ENCODE measurements at places on chromosomes 4 and X. TPM values are rescaled to one million over a fixed set of nuclear protein-coding genes. Genes with fewer than 3 reads are reported as not detected.

DNA sequence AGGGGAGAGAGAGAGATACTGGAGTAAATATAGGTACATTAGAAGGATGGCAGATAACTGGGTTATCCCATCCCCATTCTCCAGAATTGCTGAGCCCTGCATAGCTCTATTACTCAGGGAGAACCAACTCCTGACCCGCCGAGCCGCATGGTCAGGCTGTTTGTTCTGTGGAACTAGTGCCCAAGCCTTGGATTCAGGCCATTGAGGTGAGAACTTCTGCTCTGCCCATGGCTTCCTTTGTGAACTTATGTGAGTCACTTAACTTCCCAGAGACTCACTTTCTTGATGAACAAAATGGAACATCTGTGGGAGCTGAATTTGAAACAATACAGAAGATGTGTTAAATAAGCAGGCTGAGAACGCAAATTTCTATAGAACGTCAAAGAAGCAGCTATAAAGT is 54.2 kb downstream of the SPATA18 start:
- H3K36me3 ChIP-seq = no peaks in the 10 kb centered on the region
- DNase-seq = no peak

DNA sequence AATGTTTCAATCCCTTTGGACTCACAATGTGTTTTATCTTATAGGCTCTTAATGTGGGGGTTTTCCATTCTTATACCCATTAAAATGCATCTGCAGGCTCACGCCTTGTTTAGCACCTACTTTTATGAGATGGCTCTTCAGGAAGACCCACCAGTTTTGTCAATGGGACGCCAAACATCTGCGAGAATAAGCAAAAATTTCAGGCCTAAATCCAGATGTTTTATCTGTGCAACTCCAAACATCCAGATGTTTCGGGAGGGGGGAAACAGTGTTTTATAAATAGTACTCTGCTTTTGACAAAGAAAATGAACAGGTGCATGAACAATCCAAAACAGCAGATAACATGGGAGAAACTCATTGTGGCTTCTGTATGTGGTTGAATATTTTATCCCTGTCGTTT is 342.8 kb downstream of the DHX15 start:
- H3K4me3 ChIP-seq = no peak overlapping the region
- no peaks in the 10 kb centered on the region for H3K36me3 ChIP-seq
- DNase-seq = no peak
- H3K4me1 ChIP-seq = no peaks in the 10 kb centered on the region
- no peaks in the 10 kb centered on the region for H3K27me3 ChIP-seq
- no peak overlapping the region for H3K27ac ChIP-seq

DNA sequence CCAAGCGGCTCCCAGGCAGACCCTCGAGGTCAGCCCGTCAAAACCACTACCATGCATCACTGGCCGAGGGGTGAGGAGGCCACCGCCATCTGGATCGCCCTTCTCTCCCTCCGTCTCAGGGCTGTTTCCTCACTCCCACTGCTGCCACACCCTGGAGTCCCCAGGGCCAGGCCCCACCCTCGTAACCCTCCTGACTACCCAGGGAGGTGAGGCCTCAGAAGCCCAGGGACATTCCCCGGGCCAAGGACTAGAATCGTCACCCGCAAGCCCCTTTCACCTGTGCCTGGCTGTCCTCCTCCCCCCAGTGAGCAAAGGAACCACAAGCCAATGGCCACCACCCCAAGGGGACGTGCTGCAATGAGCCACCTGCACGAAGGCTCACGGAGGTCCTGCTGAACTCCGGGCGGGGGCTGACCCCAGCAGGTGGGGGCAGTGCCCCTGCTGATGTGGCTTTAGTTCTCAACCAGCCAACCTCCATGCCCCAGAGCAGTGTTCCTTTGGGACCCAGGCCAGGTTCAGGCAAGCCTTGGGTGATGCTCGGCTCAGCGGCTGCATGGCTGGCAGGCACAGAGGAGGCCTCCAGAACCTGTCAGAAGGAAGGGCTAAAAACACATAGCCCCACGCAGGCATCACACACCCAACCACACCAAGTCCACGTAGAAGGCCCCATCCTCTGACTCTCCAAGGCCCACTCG is 23.8 kb downstream of the PPP2R2C start:
- H3K4me1 ChIP-seq = no peaks in the 10 kb centered on the region
- H3K36me3 ChIP-seq = no peaks in the 10 kb centered on the region
- H3K4me3 ChIP-seq = no peak overlapping the region
- no peaks in the 10 kb centered on the region for H3K27me3 ChIP-seq
- H3K27ac ChIP-seq = no peak overlapping the region

- no peak overlapping the region for H3K27ac ChIP-seq
- no peak for DNase-seq
- no peaks in the 10 kb centered on the region for H3K27me3 ChIP-seq
These were observed 219.4 kb downstream of the EPHA5 start for GRCh38 chr4:65450899-65451298.

DNA sequence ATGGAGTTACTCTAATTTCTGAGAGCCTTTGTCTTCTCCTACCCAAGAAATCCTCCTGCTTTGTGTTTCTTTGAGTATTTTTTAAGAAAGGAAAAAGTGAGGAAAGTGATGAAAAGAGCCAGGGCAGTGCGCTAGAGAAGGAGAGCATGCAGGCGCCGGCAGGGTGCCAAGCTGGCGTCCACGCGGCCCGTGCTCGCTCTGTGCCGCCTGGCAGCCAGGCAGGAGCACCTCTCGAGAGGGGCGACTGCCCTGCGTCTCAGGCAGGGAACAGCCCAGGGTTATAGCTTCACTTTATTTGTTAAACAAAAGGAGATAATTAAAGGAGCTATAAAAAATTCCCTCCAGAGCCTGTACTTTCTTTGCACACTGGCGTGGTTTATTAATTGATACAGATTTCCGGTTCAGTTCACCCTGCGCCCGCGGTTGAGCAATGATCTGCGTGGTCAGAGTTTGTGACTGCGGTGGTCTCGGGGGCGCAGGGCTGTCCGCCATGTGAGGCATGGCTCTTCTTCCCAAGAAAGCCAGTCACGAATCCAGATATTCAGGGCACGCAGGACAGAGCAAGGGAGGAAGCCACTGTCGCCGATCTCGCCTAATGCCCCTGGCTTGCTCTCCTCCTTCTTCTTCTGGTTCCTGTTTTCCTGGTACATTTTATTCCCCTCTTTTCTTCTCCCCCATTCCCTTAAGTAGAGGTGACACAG is 110.8 kb upstream of the PAQR3 start:
- DNase-seq = no peak
- no peak overlapping the region for H3K27ac ChIP-seq
- no peak overlapping the region for H3K4me3 ChIP-seq
- no peaks in the 10 kb centered on the region for H3K36me3 ChIP-seq

GRCh38 chr4:112026058-112026457 is 119.2 kb upstream of the FAM241A start:
- no peaks in the 10 kb centered on the region for H3K36me3 ChIP-seq
- peaks cover 5% of the 10 kb centered on the region for H3K27me3 ChIP-seq
- no peaks in the 10 kb centered on the region for H3K4me1 ChIP-seq
- H3K4me3 ChIP-seq = no peak overlapping the region
- H3K27ac ChIP-seq = no peak overlapping the region
- no peak for DNase-seq

GRCh38 chr4:182169987-182170386 is 73.2 kb upstream of the TENM3 start:
- DNase-seq = no peak
- no peaks in the 10 kb centered on the region for H3K27me3 ChIP-seq
- H3K27ac ChIP-seq = no peak overlapping the region
- H3K36me3 ChIP-seq = no peaks in the 10 kb centered on the region
- H3K4me3 ChIP-seq = no peak overlapping the region
- H3K4me1 ChIP-seq = no peaks in the 10 kb centered on the region

- H3K27ac ChIP-seq = no peak overlapping the region
- H3K4me3 ChIP-seq = no peak overlapping the region
- no peaks in the 10 kb centered on the region for H3K4me1 ChIP-seq
These were observed 163.4 kb downstream of the BANK1 start for GRCh38 chr4:101953949-101954348.

GRCh38 chr4:85268961-85269360 is 206.0 kb upstream of the ARHGAP24 start:
- H3K4me1 ChIP-seq = no peaks in the 10 kb centered on the region
- H3K4me3 ChIP-seq = no peak overlapping the region
- H3K27ac ChIP-seq = no peak overlapping the region
- no peaks in the 10 kb centered on the region for H3K27me3 ChIP-seq

DNA sequence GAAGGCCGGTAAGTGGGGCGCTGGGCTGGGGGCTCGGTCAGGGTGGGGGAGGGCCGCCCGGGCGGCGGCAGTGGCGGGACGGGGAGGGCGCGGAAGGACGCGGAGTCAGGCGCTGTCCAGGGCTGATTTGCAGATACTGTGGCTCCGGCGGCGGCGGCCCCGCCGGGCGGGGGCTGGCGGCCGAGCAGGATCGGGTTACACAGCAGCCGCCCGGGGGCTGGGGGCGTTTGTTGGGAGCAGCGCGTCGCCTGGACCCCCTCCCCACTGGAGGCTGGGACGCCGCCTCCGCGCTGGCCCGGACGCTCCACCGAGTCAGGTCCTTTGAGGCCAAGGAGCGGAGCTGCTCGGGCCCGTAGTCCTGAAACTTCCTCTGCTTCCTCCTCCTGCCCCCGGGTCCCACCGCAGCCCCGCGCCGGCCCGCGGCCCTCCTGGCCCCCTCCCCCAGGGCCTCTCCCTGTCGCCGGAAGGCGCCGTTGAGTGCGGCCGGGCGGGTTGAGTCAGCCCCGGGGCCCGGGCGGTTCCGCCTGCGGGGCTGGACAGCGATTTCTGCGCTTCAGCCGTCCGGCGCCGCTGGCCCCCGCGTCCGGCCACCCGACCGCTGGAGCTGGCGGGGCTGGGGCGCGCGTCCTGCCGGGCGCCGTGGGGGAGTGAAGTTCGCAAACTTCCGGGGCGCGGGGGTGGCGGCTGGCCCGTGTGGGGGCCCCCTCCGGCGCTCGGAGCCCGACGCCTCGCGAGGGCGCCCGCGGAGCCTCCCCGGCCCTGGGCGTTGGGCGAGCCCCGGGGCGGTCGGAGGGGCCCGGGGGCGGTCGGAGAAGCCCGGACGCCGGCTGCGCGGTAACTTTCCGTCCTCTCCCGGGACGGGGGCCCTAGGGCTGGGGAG is 746 bp downstream of the REST start:
- H3K27me3 ChIP-seq = no peaks in the 10 kb centered on the region
- H3K4me1 ChIP-seq = peaks cover 26% of the 10 kb centered on the region
- H3K4me3 ChIP-seq = peak overlapping the region; percentile 91
- peak overlapping the region; percentile 92 for H3K27ac ChIP-seq

DNA sequence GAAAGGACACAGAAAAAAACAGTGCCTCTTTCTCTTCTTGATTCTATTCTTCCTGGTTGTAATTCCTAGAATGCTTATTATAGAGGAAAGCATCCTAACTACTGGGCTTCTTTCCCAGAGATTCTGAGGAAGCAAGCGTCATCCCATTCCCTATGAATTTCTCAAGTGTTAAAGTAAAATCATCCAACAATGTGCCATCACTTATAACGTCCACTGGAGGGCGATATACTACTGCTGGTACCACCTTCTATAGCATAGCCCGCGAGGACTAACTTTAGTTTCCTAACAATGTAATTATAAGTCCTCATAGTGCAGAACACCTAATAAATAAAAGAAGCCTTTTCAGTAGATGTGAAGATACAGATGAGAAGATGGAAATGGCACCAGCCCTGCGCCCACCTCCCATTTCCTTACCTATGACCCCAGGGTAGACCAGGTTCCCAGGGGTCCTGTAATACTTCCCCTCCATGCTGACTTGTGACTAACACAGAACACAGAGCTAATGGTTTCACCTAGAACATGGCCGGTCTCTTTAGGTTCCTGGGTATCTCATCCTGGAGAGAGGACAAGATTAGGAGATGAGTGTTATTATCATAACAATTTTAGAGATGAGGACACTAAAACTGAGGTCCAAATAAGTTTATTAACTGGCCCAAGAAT is 4.2 kb downstream of the CENPVL3 start:
- peaks cover 33% of the 10 kb centered on the region for H3K27me3 ChIP-seq
- no peak overlapping the region for H3K27ac ChIP-seq
- H3K4me3 ChIP-seq = no peak overlapping the region
- no peak for DNase-seq
- no peaks in the 10 kb centered on the region for H3K4me1 ChIP-seq

- no peaks in the 10 kb centered on the region for H3K4me1 ChIP-seq
- no peak overlapping the region for H3K27ac ChIP-seq
- no peak overlapping the region for H3K4me3 ChIP-seq
- H3K36me3 ChIP-seq = no peaks in the 10 kb centered on the region
- no peak for DNase-seq
These were observed 24.5 kb upstream of the CXCL3 start for GRCh38 chr4:74062953-74063352.

DNA sequence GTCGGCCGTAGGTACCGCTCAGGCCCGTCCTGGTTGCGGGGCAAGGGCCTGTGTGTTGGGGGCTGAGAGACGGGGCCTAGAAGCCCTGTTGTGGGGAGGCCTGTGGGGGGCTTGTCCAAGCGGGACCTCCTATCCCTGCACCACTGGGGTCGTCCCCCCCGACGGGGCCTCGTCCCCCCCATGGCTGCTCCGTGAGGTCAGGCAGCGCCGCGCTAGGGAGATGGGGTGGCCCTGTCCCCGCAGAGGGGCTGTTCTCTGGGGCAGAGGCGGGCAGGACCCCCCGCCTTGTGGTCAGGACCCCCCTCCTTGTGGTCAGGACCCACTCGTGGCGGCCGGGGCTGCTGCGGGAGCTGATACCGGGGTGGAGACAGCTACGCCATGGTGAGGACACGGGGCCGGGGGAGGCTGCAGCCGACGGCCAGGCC is 12.1 kb upstream of the GTPBP6 start:
- no peak overlapping the region for H3K4me3 ChIP-seq
- H3K4me1 ChIP-seq = no peaks in the 10 kb centered on the region
- no peak overlapping the region for H3K27ac ChIP-seq
- no peak for DNase-seq
- H3K27me3 ChIP-seq = peaks cover 4% of the 10 kb centered on the region

GRCh38 chr4:170336238-170336775 is 246.6 kb upstream of the AADAT start:
- H3K27me3 ChIP-seq = no peaks in the 10 kb centered on the region
- H3K4me1 ChIP-seq = no peaks in the 10 kb centered on the region
- H3K27ac ChIP-seq = no peak overlapping the region
- H3K4me3 ChIP-seq = no peak overlapping the region
- no peak for DNase-seq
- no peaks in the 10 kb centered on the region for H3K36me3 ChIP-seq

GRCh38 chr4:150207871-150208270 is 129.6 kb downstream of the DCLK2 start:
- H3K36me3 ChIP-seq = no peaks in the 10 kb centered on the region
- DNase-seq = no peak
- peaks cover 12% of the 10 kb centered on the region for H3K4me1 ChIP-seq
- no peak overlapping the region for H3K4me3 ChIP-seq

- H3K36me3 ChIP-seq = no peaks in the 10 kb centered on the region
- H3K4me1 ChIP-seq = no peaks in the 10 kb centered on the region
- H3K4me3 ChIP-seq = no peak overlapping the region
- H3K27me3 ChIP-seq = peaks cover 26% of the 10 kb centered on the region
- H3K27ac ChIP-seq = no peak overlapping the region
- no peak for DNase-seq
These were observed 84.6 kb downstream of the FBXO8 start for GRCh38 chr4:174198828-174199227.

- no peaks in the 10 kb centered on the region for H3K36me3 ChIP-seq
- no peaks in the 10 kb centered on the region for H3K4me1 ChIP-seq
- no peaks in the 10 kb centered on the region for H3K27me3 ChIP-seq
- no peak overlapping the region for H3K27ac ChIP-seq
These were observed 27.6 kb downstream of the PRR32 start for GRCh38 chrX:126847143-126847542.

GRCh38 chr4:55069248-55069647 is 56.1 kb downstream of the KDR start:
- H3K36me3 ChIP-seq = no peaks in the 10 kb centered on the region
- peak; percentile 20 for DNase-seq
- H3K27ac ChIP-seq = no peak overlapping the region
- no peaks in the 10 kb centered on the region for H3K27me3 ChIP-seq
- no peak overlapping the region for H3K4me3 ChIP-seq

The LAMTOR3 gene
- 32.9 TPM for total RNA-seq

The IL15 gene
- 1.3 TPM for total RNA-seq

All from adrenal gland (tissue), 19 donors.